ENCODE measurements at places on chromosomes 16 and 17.

DNA sequence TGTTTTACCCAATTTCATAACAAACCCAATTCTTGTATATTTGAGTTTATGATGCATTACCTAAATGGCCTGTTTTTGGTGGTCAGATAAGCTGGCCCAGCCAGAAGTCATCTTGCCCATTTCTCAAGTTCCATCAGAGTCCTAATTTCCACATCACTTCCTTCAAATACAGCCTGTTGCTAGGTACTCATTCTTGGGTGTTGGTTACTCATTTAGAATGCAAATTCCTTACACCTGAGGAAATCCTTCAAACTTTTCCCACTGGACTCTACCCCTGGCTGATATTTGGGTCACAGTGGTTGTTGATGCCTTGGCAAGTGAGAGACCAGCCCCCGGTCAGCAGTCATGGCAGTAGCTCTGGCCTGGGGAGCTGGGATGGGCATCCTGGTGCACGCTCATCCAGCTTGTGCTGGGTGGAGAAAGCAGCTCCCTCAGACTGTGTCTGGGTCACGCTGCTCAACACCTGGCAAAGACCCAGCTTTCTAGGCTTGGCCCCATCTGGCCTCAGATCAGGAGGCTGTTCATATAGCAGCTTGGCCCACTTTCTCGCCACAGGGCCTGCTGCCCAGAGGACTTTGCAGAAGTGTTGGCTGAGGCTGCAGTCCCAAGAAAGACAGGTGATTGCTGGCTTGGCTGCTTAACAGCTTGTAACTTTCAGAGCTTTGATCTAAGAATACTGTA, 25.8 kb downstream of the WSB1 start:
- DNase-seq = no peak

DNA sequence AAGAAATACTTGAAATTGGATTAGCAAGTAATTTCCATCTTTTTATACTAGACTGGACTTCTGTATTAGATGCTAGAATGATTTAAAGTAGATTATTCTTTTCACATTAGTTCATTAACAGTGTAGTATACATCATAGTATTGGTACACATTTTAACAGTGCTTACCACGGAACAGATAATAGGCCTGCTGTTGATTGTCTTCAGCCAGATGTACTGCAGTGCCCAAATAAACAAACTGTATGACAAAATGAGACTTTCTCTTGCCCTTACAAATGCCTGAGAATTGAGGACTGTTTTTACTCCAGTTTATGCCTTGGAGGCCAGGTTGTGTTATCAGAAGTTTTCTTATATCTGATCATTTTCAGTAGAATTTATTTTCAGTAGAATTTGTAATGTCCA, 631 bp downstream of the EVI2A start:
- no peak for DNase-seq

DNA sequence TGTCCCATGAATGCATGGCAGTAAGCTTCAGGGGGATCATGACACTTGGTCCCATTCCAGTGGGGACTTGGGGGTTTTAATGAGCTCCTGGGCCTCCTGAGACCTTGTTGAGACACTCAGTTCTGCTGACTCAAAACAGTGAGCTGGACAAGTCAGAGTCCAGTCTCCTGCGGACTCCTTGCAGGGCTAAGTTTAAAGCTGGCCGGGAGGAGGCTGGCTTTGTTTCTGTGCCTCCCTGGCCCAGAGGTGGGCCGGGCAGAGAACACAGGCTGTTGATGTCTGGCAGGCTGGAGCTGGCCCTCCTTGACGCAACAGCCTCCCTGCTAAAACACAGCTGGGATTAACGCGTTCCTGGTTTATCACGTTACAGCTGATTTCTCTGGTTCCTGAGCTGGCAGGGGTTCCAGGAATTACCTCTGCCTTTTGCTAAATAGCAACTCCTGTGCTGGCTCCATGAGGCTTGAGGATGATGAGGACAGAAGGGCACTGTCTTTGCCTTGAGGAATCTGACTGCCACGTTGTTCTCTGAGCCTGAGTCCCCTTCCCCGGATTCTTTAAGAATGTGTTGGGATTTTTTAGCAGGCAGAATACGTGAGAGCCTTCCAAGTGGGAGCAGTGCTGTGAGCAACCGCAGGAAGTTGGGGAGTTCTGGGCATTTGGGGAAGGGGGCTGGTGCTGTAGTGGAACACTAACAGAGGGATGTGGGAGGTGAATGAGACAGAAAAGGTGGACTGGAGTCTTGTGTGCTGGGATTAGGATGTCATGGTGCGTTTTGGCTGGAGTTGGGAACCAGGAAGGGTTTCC, 2.0 kb downstream of the GPT2 start:
- DNase-seq = no peak

DNA sequence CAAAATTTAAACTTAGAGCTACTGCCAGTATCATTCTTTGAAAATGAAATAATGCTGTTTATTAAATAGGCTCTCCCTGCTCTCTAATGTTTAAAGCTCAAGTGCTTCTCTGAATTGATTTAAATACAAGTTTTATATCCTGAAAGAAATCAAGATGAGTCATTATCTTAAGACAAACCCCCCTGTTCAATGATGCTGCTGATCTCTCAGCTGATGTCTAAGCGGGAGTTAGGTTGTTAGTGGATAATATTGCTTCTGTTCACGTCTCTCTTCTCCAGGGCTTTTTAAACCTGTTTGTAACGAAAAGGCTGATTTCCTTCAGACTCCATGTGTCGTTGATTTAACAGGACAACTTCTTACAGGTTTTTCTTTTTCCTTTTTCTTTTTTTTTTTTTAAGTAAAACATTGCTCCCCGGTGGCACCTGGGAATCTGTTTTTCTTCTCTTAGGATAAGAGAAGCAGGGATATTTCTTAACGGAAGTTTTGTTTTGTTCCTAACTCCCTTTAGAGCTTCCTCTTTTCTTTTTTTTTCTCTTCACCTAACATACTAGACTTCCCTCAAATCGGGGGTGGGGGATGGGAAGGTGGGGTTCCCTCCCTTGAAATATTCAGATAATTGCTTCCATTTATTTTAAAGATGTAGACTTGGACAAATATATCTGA, 807 bp upstream of the LYRM9 start:
- DNase-seq = no peak

DNA sequence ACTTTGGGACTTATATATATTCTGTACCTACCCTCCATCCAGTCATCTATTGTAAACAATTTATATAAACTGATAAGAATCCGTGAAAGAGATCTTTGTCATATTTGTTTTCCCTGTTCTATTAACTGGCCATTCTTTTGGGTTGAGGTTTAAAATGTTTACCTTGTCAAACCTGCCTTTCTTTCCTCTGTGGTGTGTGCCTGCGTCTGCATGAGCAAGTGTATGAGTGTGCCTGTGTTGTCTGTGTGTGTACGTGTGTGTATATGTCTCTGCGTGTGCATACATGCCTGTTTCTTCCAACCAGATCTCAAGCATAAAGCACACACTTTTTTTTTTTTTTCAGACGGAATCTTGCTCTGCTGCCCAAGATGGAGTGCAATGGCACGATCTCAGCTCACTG, 201.5 kb downstream of the C16orf95 start:
- no peak for DNase-seq

GRCh38 chr17:65601881-65602280, 40.4 kb upstream of the AXIN2 start:
- no peak for DNase-seq

GRCh38 chr17:202501-202951, 21.1 kb upstream of the DOC2B start:
- no peak for DNase-seq

GRCh38 chr16:12348733-12349704, 372.5 kb downstream of the SNX29 start:
- no peak for DNase-seq

DNA sequence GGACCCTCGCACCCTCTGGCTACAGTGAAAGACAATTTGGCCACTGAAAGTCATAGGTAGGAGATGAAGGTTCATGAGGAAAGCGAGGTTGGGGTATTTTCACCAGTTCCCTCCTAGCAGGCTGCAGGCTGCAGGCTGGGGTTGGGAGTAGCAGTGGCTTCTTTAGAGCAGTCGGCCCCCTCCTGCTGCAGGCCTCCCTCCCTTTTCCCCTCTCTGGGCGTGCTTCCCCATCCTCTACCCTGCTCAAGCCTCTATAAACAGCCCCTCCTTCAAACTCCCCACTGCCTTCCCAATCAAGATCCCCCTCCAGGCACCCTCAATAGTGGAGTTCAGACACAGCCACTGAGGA, 41.8 kb downstream of the GAS7 start:
- no peak for DNase-seq

- DNase-seq = no peak
Observed at GRCh38 chr16:81463296-81463890, 18.8 kb downstream of the CMIP start.

DNA sequence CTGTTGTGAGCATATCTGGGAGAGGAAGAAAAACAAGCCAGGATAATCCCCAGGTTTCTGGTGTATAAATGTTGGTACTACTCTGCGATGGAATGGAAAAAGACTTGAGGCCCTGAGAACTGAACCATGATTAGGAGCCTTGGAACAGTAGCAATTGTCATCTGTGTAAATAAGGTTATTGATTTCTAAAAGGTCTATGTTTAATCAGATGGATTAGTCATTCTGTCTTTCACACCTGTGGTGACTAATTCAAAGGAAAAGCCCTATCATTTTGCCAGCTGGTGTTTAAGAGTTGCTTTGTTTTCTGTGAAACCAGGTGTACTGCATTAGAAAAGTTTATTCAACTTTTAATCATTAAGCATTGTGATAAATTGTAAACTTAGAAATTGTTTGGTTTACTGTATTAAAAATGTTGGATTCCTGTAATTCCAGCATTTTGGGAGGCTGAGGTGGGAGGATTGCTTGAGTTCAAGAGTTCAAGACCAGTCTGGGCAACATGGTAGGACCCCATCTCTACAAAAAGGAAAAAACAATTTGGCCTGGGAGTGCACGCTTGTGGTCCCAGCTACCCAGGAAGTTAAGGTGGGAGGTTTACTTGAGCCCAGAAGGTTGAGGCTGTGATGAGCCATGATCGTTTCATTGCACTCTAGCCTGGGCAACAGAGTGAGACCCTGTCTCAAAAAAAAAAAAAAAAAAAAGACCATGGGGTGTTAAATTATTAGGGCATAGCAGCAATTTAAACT, 29.0 kb upstream of the KPNB1 start:
- DNase-seq = no peak

DNA sequence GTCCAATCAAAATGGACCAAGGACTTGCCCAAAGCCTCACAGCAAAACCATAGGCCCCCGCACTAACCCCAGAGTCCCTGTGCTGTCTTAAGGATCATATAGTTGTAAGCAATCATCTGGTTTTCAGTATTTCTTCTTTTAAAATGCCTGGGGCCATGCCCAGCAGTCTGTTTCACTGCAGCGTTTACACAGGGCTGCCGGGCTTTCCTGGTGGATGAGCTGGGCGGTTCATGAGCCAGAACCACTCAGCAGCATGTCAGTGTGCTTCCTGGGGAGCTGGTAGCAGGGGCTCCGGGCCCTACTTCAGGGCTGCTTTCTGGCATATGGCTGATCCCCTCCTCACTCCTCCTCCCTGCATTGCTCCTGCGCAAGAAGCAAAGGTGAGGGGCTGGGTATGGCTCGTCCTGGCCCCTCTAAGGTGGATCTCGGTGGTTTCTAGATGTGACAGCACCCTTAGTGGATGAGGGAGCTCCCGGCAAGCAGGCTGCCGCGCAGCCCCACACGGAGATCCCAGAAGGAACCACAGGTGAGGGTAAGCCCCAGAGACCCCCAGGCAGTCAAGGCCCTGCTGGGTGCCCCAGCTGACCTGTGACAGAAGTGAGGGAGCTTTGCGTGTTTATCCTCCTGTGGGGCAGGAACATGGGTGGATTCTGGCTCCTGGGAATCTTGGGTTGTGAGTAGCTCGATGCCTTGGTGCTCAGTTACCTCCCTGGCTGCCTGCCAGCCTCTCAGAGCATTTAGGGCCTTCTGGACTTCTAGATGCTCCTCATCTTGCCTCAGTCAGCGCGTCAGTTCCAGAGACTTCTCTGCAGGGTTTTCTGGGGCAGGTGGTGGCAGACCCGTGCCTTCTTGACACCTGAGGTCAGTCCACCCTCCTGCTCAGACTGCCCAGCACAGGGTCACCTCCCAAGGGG, 24.8 kb upstream of the STH start:
- no peak for DNase-seq

DNA sequence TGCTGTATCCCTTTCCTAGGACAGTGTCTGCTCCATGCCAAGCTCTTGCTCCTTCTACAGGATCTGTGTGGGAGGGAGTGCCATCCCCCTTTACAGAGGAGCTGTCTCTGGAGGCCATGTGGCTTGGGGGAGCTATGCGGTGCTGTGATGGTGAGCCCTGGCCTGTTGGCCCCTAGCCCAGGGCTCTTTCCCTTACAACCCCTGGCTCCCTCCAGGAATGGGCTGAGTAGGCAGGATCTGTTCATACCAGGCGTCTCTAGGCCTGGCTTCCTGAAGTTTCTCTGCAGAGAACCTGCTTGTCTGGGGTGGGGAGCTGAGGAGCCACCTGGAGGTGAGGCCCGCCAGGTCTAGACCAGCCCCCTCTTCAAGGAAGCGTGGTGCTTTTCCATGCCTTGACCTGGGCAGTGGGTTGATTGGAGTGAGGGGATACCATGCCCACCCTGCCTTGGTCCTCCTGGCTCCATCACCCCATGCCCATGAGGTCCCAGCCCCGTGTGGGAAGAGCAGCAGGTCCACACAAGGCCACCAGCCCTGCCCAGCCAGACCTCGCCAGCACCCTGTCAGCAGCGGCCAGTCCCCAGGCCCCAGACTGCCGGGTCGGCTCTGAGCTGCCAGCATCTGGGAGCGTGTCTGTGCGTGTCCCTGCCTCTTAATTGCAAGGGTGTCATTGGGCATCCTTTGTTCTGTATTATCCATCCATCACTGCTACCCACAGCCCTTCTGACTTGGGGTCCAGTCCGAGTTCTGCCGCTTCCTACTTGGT, 14.7 kb downstream of the LLGL2 start:
- DNase-seq = no peak

DNA sequence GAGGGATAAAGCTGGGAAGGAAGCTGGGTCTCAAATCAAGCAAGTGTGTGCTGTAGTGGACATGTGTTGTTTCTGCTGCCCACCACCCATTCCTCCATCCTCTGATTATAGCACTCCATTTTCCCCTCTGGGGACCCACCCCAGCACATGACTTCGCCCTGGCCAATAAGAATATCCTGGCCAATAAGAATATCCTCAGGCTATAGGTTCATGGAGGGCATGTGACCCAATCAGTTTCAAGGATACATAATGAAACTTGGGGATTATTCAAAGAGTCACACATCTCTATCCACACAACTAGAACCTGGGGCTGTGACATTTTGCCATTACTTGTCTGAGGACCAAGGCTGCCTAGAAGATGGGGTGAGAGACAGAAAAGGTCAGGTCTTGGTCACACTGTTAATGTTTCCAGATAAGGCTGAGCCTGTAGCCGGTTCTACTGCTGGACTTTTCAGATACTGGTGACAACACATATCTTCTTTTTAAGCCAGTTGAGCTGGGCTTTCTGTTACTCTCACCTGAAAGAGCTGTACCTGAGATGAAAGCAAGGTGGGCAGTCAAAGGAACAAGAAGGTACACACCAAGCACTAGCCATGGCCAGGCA, 33.7 kb downstream of the MYO18A start:
- DNase-seq = no peak
